ENCODE measurements at places on chromosomes 3 and 15.

GRCh38 chr3:12328132-12328836, 39.4 kb downstream of the PPARG start:
- no peak for DNase-seq

DNA sequence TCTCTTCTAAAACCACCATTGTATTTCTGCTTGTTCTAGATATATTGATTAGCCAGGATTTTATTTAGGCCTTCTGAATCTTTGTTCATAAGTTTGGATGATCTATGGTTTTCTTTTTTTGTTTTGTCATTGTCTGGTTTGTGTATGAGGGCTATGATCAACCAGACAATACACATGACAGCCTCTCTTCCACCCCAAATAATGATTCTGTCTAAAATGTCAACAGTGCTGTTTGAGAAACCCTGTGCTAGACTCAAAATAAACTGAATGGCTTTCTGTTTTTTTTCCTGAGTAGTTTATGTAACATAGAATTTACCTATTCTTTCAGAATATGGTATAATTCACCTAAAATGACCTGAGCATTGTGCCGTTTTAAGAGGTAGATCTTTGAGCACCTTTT, 66.1 kb downstream of the PLCL2 start:
- DNase-seq = no peak

- no peak for DNase-seq
These were observed 51.3 kb downstream of the SMAD3 start for GRCh38 chr15:67116742-67117141.

DNA sequence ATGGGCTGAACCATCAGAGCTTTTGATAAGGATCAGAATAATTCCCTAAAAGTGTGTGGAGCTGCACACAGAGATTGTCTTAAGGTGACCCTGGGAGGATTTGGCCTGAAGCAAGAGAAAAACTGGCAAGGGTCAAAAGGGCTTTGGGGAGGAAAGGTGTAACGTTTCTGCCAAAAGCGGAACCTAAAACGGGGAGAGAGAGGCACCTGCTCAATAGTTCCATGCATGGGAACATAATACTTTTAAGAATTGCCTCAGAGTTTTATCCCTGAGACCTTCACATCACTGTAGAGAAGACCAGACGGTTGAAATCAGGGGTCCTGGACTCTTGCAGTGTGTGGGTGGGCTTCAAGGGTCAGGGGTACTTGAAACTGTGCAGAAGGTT, 5.9 kb downstream of the ZNF710 start:
- no peak for DNase-seq

GRCh38 chr15:92184142-92184541, 209.5 kb upstream of the ST8SIA2 start:
- DNase-seq = no peak

GRCh38 chr3:70853161-70853944, 540.9 kb upstream of the MDFIC2 start:
- no peak for DNase-seq

DNA sequence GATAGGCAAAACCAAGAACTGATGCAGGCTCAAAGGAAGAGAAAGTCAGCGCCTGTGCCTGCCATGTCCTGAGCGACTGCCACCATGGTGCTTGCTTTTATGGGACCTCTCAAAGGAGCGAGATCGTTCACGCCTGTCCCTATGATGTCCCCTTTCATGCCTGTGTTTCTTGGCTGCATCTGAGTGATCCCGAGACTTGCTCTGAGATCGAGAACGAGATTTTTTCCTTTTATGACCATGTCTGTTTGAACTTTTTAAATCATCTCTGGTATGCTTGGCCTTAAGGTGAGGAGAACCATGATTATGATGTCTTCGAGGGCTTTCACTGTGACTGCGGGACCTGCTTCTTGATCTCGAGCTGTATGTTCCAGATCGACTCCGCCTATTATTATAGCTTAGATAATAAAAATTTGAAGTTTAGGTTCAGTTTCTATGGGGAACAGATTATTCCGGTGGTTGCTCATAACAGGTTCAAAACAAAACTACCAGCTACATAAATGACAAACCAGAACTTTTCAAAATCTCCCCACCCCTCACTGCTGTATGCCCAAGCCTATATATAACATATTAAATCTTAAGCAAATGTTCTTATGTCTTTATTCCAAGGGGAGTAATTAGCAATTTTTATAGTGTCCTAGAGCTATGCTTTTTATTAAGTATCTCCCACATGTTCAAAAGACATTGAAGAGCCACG, 11.6 kb downstream of the CCNL1 start:
- no peak for DNase-seq

DNA sequence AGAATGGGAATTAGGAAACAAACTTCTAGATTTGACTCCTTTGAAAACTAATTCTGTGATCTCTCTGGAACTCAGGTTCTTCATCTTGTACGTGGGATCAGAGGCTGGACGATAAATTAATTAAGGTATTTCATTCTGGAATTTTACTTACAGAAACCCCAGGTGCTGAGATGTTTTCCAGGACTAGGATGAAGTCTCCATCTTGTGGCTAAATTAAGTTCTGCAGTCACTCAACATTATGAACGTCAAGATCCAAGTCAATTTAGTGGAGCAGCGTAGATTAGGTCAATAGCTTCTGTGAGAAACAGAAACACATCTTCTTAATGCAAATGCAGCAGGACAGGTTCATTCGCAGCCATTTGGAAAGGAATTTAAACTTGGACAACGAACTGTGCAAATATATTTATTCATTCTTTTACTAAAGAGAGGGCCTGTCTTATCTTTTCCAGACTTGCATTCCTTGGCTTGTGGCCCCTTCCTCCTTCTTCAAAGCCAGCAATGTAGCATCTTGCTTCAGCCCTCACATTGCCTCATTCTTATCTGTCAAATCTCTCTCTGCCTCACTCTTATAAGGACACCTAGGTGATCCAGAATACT, 26.7 kb upstream of the TMC3 start:
- DNase-seq = peak; percentile 57

GRCh38 chr15:41870689-41871081, 23.2 kb downstream of the SPTBN5 start:
- no peak for DNase-seq

DNA sequence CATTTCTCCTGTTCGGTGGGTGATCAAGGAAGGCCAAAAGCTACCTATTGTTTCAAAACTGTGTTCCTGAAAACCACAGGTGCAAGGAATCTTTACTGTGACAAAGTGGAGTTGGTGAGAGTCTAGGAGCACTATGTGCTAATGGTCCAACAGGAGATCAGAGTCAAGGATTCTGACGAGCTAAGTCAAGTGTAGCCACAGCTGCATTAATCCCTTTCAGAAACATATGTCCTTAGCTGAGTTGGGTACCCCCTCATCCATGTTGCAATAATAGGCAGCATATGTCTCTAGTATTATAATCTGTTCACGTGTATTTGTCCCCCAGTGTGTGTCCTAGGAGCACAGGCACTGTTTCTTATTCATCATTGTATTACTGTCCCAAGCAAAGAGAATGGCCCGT, 1.7 kb downstream of the VPS39 start:
- no peak for DNase-seq

DNA sequence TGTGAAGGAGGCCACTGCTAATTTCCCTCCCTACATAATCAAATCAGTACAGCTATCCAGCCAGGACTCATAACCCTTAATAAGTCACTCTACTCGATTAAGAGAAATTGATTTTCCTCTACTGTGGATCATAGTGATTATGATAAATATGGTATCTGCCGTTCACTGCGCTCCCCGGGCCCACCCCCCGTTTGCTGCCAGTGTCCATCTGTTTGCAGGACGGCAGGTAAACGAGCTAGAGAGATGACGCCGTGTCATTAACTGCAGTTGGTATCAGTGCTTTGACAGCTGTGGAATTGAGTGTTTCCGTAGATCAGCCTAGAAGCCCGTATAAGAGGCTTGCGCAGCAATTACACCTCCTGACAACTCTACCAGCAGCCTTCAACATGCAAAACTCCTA, 94.9 kb downstream of the ROBO2 start:
- DNase-seq = no peak

GRCh38 chr3:72601983-72602750, 246.1 kb downstream of the SHQ1 start:
- no peak for DNase-seq

GRCh38 chr15:93835344-93835743, 396.0 kb upstream of the MCTP2 start:
- DNase-seq = no peak

- DNase-seq = no peak
These were observed 149.2 kb downstream of the ATP10A start for GRCh38 chr15:25713736-25714537.

DNA sequence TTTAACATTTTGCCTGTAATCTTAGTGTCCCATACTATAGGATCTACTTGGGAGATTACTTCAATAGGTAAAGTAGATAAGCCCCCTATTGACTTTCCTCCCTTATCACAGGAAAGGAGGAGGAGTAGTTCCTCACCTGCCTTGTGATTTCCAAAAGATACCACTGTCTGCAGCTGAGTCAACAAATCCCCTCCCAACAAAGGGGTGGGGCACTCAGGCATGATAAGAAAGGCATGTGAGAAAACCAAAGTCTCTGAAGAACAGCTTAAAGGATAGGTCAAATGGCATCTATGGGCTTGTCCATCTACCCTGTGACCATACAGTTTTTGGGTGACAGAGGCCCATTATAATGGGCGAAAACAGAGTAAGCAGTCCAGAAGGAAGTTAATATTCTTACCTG, 71.3 kb upstream of the WNT7A start:
- DNase-seq = no peak

- DNase-seq = no peak
These were observed 95.2 kb downstream of the SPATA16 start for GRCh38 chr3:173045770-173046382.

DNA sequence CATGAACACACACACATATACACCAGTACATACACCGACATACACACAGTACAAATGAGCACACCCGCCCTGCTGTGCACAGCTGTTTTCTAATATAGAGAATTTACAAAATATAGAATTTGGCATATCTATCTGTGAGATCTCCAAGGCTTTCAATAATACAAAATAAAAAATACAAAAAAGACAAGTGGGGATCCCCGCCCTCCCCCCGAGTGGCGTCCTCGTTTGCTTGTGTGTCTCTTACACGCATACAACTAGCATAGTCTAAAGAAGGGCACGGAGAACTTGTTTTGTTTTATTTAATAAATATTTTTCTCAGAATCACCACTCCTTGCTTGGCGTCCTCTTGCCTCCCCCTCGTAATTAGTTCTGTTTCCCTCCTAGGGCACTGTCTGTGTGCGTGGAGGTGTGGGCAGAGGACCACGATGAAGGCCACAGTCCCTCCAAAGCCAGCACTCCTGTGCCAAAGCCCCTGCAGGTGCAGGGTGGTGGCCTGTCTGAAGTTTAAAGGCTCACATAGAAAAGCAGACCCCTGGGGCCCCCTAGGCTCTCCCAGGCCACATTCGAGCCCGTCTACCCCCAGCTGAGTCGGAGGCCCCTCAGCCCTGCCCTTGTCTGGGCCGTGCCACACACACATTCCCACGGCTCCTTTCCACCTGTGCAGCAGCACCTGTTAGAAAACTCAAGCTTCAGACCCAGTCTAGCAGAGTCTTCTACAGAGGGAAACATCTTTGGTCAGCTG, 82.1 kb downstream of the SEC22A start:
- no peak for DNase-seq

GRCh38 chr3:124246949-124247348, 255.0 kb upstream of the ROPN1 start:
- no peak for DNase-seq

GRCh38 chr3:56864090-56864489, 62.3 kb upstream of the ARHGEF3 start:
- no peak for DNase-seq

All from naive thymus-derived CD8-positive, alpha-beta T cell (primary cell).